ENCODE measurements at places on chromosomes 3 and 15. TPM values are rescaled to one million over a fixed set of nuclear protein-coding genes. Genes with fewer than 3 reads are reported as not detected.

Gene FANCD2OS
- not detected for total RNA-seq

Gene LIPH
- total RNA-seq: 0.63 TPM

Gene ANKRD63
- 0.63 TPM for total RNA-seq

Gene SSUH2
- total RNA-seq: 0.27 TPM

Gene SLC22A13
- total RNA-seq: 0.91 TPM

Gene MAP6D1
- 1.7 TPM for total RNA-seq

DNA sequence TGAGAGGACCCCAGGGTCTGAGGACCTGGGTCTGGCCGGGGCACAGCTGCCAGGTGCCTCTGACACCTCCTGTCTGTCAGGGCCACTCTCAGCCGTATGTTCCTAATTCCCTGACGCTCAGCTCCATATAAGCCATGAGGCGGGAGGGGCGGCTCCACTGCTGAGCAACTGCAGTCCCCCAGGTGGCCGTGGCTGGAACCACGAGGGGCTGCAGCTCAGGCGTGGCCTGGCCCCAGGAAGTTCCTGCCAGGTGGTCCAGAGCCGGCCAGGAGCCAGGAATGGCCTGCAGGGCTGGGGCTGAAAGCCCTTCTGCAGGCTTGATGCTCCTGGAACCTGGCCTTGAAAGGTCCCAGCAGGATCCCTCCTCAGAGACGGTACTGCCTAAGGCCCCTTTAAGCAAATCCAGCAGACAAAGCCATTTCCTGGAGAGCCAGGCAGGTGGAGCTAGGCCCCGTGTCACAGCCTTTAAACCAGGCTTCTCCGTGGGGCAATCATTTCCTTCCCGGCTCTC lies 118.0 kb downstream of the CHSY1 start:
- DNase-seq: no peak

DNA sequence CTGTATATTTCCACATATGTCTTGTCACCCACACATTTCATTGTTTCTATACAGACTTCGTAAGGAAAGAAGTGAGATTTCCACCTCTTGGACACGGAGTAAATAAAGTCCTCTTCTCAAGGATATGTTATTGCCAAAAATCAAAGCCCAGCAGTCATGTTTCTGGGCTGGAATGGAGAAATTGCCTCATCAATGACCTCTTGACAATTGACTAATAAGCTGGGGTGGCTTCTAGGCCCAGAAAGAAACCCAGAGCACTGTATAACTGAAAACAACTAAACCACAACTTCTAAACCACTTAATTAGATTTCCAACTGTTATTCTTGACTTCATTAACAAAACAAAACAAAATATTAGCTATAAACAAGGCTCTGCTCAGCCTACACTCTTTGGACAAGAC lies 56.4 kb upstream of the SLC24A5 start:
- DNase-seq: no peak

GRCh38 chr3:11047500-11047899 lies 55.0 kb downstream of the SLC6A1 start:
- no peak for DNase-seq

DNA sequence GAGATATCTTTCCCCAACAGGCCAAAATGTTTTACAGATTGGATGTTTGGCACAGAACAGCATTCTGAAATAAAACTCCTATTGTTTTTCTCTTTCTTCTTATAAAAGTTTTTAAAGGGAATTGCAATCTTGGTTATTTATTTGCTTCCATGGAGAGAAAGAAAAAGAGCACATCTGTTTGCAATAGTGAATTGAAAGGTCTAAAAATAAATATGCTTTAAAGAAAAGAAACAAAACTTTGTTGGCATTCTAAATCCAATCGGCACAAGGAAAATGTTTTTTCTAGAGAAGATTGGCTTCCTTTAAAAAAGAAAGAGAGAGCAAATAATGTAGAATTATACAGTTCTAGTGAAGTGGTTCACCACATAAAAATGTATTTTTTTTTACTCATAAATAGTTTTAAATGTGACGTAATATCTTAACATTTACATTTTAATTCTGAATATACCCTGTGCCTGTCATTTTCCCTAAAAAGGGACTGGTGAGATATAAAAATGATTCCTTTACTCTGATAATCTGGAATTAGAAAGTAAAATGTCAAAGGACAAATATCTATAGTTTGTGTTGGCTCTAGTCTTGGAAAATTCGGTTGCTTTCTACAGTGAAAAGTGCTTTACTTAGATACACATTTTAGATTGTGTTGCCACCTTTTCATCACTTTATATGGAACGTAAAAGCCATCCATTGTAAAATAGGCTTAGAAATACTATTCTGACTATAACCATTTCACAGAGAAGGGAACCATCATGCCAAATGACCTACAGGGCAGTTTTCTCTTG lies 257.4 kb upstream of the CBLB start:
- no peak for DNase-seq
